Activated T-helper 1 cell treated with anti-CD3 and anti-CD28 coated beads, Interleukin-2, amount 50 U/mL, for 16 hours (primary cell): ENCODE measurements at places on chromosomes 7 and 10.

- no peak for DNase-seq
These were observed 130.5 kb upstream of the C1QL3 start for GRCh38 chr10:16652154-16652553.

DNA sequence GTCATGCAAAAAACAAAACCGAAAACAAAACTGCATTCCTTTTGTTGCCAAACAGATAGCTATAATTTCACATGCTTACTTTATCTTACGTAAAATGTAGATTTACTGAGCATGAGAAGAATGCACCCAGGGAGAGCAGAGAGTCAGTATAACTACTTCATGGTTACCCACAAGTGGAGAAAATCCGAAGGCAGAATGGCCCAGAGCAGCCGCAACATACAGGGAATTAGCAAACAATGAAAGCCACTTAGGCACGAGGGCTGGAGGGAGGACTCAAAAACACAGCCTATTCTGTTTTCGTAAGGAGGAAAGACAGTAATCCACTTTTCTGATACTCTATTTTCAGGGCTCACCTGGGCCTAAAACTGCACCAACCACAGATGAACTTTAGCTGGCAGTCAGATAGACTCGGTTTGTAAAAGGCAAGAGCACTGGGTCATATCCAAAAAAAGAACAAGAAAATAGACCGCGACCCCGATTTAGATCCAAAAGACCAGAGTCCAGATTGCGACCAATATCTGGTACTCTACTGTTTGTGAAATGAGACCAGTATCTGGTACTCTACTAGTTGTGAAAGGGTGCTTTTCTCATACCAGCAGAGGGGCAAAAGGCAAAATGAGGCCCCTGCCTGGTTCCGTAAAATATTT is 1.3 kb downstream of the ITPRIP start:
- no peak for DNase-seq

- DNase-seq = no peak
These were observed 66.0 kb upstream of the LRRC4 start for GRCh38 chr7:128097211-128097731.

GRCh38 chr10:43360086-43360485 is 11.3 kb upstream of the FXYD4 start:
- no peak for DNase-seq

DNA sequence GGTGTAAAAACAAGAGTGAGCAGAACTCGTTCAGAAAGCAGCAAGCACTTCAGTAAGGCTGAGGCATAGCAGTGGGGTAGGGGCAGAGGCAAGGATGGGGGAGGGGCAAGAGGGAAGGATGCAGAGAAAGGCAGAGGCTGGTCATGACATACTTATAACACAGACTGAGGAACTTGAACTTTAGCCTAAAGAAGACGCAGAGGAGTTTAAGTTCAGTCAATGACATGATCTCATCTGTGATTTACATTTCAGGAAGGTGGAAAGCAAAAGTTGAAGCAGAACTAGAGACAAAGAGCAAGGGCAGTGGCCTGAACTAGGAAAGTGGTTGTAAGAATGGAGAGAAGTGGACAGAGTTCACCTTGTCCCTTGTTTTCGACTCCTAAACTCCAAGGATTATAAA is 15.8 kb downstream of the MACC1 start:
- no peak for DNase-seq

- DNase-seq = no peak
These were observed 298.6 kb downstream of the REEP3 start for GRCh38 chr10:63819753-63820329.

DNA sequence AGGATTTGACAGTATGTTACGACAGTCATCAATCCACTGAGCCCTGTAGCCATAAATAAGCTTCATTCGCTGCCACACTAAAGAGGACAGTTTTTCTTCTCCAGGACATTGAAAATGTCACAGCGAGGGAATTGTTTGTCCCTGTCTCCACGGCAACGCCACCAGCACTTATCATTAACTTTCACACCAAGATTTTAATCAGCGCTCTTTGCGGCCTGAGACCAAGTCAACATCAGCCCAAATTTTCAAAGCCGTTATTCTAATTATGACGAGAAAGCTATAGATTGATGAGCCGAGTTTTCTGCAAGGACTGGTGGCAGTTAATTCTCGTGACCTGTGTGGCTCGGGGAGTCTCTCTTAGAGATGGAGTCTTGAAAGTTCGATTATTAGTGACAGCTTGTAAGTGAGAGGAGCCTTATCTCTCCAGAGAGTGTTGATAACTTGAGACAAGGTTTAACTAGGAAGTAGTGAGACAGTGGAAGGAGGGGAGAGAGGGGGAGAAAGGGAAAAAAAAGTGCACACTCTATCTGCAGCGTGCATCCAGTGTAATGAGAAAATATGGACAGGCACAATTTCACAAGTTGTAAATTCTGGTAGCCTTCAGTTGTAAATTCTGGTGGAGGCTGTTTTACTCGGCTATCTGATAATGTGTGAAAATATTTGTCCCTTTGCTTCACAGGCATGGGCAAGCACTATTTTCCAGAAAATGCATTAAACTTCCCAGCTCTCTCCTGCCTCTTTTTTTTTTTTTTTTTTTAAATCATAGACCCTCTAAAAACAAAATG is 473.3 kb downstream of the LRMDA start:
- DNase-seq = no peak

DNA sequence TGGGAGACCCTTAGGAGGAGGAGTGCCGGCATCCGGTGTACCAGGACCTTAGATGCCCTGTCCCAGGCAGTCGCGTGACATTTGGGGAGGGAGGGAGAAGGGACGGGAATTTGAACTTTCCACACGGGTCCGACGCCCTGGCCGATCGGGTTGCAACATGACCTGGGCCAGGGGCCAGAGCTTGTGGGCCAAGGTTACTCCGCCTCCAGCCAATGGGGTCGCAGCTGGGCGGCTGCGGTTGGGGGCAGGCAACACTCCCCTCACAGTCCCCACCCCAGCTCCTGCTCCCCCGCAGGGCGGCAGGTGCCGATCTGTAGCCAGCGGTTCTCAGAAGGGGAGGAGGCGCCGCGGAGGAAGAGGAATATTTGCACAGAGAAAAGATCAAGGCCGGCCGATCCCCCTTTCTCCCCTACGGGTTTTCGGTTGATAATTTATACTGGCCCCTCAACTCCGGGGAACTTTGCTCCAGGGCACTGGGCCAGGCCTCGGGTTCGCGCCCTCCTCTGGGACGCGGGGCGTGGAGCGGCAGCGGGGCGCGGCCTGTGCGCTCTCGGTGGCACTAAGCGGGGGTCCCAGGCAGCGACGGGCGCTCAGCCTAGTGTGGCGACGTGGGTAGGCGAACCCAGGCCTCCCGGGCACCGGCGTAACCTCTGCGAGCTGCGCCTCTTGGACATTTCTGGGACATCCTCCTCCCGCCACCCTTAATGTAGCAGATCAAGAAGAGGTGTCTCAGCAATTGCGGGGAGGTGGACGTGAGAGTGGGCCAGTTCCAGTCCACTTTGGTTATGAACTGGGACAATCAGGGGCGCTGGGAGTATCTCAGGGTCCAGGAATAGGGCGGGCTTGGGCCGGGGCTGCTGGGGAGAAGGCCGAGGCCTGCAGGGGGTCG is 1.2 kb downstream of the MLXIPL start:
- no peak for DNase-seq

DNA sequence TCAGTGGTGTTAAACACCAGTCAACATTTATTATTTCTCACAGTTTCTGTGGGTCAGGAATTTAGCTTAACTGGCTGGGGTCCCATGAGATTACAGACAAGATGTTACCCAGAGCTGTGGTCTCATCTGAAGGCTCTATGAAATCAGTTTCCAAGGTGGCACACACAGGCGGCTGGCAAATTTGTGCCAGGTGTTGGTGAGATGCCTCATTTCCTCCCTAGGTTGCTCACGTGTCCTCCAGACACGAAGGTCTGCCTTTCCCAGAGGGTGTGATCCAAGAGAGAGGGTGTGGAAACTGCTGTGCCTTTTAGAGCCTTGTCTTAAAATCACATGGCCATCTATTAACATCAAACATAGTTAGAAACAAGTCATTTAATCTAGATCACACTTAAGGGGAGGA is 209.0 kb downstream of the JCAD start:
- DNase-seq = no peak

DNA sequence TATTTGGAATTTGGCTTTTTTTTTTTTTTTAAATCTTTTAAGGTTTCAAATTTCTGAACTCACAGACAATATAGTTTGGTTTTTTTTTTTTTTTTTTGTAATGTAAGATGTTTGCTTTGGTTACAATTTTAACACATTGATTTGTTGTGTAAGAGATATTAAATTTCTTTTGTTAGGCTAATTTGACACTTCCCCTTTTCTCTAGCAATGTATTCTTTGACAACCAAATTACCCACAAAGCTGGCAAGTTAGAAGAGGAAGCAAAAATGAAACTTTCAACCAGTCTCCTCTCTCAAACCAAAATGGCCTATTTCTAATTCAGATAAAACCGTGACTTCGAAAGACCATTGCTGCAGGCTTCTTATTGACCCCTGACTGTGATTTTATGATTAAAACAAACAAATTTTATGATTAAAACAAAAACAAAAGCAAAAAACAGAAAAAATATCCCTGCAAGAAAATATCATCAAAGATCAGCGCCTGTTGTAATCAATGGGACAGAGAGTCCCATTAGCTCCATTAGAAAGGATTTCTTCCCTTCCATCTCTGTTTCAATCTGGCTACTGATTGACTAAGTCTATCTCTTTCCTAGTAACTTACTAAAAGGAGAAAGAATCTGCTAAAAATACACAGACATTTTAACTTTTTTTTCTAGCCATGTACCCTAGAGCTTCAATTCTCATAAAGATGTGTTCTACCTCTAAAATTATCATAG is 489.2 kb downstream of the MDFIC start:
- DNase-seq = no peak

DNA sequence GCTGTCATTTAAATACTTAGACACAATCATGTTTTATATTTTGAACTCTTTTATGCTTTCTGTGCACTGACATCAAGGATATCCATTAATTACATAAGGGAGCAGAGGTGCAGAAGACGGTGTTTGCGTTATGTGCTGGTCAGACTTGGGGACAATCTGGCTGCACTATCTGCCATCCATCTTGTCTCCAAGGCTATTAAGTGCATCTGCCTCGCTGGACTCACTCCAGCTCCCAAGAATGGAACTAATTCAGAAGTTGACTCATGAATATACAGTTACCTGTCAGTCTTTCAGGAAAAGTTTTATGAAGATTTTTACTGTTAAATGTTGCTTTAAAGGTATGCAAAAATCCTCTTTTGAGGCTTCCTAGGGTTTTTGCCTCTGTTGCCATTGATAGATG is 391.0 kb downstream of the SUGCT start:
- DNase-seq = no peak

DNA sequence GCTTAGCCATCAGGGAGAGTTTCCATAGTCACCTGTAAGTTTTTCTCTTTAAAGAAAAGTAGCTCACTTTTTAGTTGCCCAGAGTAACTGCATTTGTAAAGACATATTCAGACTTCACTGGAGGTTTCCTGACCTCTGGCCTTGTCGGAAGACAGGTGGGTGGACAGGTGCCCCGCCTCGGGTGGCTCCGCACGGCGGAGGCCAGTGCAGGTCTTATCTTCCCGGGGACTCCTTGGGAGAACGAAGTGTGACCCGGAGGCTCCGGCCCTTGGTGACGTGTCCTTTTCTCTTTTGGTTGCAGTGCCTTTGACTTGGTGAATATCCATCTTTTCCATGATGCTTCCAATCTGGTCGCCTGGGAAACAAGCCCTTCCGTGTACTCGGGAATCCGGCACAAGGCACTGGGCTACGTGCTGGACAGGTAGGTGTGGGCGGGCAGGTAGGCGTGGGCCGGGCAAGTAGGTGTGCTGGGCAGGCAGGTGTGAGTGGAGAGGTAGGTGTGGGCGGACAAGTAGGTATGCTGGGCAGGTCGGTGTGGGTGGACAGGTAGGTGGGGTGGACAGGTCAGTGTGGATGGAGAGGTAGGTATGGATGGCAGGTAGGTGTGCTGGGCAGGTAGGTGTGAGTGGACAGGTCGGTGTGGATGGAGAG is 75.8 kb downstream of the NKX6-2 start:
- no peak for DNase-seq

GRCh38 chr7:98930921-98931320 is 52.6 kb downstream of the TRRAP start:
- no peak for DNase-seq

DNA sequence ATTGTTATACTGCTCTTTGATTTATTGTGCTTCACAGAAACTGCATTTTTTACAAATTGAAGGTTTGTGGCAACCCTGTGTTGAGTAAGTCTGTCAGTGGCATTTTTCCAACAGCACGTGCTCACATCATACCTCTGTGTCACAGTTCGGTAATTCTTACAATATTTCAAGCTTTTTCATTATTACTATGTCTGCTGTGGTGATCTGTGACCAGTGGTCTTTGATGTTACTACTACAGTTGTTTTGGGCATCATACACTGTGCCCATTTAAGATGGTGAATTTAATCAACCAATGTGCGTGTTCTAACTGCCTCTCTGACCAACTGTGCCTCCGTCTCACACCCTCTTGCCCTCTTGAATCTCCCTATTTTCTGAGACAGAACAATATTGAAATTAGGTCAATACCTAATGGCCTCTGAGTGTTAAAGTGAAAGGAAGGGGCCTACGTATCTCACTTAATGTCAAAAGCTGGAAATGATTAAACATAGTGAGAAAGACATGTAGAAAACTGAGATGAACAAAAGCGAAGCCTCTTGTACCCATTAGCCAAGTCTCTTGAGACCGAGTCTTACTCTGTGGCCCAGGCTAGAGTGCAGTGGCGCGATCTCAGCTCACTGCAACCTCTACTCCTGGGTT is 20.2 kb upstream of the ASL start:
- no peak for DNase-seq

DNA sequence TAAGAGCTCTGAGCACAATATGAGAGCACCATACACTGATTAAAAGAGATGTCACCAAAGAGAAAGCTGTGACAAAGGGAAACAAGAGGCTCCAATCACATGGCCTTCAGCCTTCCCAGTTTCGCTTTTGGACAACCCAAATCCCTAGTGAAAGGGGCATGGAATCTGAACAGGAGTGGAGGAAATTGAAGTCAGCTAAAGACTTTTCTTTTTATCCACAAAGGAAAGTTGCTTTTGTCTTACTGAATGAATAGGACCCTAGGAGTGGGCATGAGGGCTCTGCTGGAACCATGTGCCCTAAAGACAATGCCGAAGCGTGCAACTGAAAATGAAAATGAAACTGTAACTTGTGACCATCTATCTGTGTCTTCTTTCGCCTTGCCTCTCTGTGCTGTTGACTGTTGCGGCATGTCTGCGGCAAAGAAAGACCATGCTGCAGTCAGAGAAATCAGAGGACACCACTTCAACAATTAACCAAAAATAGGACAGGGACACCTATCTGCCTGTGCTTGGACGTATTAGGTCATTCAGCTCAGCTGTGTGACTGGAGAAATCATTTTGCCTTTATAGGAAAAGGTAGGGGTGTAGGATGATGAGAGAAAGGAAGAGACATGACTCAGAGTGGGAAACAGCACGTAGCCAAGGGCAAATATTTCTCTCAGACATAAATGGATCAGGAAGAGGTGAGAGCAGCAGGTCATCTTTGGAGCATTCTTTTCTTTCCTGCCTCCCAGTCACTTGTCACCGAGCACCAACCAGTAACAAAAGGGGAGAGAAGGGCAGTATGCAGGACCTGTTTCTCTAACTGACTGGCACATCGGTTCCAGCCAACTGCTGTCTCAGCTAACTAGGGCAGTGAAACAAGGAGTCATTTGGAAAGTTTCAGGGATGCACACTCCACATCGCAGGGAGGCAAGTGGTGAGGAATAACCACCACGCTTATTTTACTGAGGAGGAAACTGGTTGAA is 12.3 kb downstream of the CAV2 start:
- DNase-seq = no peak
